Left renal pelvis (tissue), 4 donors: ENCODE measurements at places on chromosomes 6 and 20. TPM values are rescaled to one million over a fixed set of nuclear protein-coding genes. Genes with fewer than 3 reads are reported as not detected.

The TAGAP gene
- polyA plus RNA-seq, result 0.57 TPM

- DNase-seq, result no peak
These were observed 10.1 kb downstream of the HFE start for GRCh38 chr6:26097268-26097875.

DNA sequence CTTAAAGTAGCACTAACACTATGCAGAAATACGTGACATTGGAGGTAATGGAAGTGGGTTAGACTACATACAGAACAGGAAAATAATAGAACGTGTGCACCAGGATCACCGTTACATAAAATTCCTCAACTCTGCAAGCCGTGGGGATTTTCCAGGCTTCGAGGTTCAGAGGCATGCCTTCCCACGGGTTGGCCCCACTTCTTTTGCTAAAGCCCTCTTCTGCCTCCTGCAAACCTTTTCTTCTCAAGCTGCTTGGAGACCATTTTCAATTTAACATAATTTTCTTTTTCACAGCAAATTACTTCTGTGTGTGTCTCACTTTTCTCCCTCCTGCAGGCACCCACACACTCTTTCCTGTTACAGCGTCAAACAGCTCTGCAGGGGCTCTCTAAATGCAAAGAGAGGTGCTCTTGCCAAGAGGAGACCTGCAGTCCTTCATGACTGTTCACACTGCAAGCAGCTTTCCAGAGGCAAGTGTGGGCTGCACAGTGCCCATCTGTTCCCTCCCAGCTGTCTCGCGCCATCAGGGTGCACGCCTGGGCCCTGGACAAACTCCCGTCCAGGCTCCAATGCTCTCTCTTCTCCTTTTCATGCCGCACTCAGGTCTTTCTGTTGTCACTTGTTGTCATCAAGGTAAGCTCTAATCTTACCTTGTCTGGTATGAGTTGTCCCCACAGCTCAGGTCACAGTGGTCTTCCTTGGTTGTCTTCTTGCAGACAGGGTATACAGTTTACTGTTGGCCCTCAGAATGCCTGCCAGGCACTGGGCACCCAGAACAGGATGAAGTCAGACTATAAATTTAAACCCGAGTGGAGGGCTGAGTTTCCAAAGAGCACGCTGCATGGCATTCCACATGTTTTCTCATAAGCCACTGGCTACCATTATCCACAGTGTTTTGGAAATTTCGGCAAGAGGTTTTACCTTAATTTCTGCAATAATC is 164.8 kb upstream of the GGTLC1 start:
- no peak for DNase-seq

- peak; percentile 60 for DNase-seq
These were observed 1.7 kb upstream of the SLC12A5 start for GRCh38 chr20:46027245-46027853.

DNA sequence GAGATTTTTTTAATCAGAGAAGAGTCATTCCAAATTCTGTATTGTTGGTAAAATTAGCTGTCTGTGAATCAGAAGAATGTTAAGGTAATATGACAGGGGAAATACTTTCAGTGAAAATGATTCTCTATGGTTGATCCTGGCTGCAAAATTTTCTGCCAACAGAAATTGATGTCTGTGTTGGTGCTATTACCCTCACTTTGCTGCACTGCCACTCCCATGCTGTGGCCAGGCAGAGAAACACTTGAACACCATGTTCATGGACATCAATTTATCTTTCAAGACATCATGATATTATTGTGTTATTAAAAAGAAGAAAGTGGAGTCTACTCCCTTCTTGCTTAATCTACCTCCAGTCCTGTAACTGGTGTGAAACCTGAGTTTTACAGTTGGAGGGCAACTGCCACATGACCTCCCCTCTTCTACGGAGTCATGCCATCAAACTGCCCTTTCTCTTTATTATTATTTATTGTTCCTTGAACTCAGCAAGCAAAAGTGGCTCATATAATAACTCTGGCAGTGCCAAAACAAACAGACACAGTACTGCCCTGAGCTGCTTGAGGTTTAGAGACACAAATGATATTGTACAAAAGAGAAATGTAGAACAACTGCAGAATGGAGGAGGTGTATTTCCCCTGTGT is 288.0 kb upstream of the JAG1 start:
- no peak for DNase-seq

GRCh38 chr6:151676460-151676945 is 131.0 kb upstream of the ESR1 start:
- DNase-seq, result no peak

- no peak for DNase-seq
These were observed 32.6 kb upstream of the APCDD1L start for GRCh38 chr20:58547623-58548475.

DNA sequence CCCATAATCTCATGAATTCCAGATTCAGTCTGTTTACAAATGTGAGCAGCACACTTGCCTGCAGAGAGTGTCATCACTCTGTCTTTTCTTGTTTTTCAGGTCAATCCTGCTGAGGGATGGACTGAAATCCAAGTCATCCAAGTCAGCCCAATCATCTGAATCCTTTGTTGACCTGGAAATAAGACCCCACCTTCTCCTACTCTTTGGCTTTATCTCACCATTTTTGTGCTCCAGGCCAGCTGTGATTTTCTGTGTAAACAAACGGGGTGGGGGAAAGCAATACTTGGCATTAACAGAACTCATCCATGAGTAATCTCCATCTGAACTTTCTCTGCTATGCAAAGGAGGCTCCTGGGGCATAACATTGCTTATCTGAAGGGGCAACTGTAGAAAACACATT is 16.9 kb upstream of the GSTA4 start:
- DNase-seq, result no peak

GRCh38 chr6:56930846-56931245 is 24.1 kb upstream of the BEND6 start:
- no peak for DNase-seq
